GM13977 (cell line): ENCODE measurements at places on chromosomes 5 and 9.

DNA sequence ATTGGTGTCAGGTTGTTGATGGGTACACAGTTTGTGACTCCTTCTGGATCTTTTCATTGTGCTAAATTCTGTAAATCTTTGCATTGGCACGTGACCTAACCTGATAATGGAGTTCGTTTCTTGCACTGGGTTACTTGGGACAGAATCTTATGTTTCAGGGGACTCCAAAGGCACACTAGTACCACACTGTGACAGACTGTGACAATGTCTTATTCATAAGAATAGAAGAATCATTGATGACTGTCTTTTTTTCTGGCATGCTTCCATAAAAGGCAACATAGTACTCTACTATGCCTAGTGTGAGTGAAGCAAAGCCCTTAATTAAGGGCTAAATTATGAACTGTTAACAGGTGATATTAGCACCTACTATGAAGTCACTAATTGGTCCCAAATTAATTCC lies 35.4 kb upstream of the RICTOR start:
- no peak for DNase-seq

- no peak for DNase-seq
These were observed 180.1 kb downstream of the MACROH2A1 start for GRCh38 chr5:135218790-135219568.

DNA sequence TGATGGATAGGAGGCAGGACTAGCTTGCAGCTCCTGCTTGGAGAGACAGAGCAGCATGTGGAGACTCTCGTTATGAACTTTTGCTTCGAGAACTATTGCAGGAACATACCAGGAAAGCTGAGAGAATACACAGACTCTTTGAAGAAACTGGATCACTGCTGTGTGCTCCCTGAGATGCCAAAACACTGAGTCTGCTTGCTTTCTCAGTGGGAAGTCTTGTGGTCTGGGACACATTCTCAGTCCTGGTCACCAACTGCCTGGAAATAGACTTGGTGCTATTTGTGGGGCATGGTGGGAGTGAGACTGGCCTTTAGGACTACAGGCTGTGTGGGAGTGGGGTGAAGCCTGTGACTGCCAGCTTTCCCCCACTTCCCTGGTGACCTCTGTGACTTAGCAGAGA lies 252.6 kb downstream of the MED10 start:
- no peak for DNase-seq

GRCh38 chr9:92671323-92671722 lies 1.4 kb upstream of the IPPK start:
- no peak for DNase-seq

GRCh38 chr9:8589476-8589875 lies 789.9 kb upstream of the DMAC1 start:
- DNase-seq = no peak

- DNase-seq = no peak
These were observed 20.6 kb downstream of the SHB start for GRCh38 chr9:38048316-38048969.

DNA sequence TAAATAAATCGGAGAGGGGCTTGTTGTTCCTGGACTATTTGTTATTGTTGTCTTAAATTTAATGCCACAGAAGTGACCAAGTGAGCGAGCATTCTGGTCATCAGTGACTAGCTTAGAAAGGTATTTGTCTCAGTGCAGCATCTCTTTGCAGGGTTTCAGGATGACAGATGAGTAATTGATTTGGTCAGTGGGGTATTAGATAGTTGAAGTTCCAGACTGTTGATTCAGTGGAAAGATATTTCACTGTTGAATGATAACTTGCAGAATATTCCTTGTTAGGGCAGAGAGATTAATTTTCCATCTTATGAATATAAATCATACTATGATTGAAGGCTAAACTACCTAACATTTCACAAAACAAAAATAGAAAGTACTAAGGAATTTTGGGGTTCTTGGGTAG lies 122.4 kb downstream of the TRIO start:
- DNase-seq = no peak

DNA sequence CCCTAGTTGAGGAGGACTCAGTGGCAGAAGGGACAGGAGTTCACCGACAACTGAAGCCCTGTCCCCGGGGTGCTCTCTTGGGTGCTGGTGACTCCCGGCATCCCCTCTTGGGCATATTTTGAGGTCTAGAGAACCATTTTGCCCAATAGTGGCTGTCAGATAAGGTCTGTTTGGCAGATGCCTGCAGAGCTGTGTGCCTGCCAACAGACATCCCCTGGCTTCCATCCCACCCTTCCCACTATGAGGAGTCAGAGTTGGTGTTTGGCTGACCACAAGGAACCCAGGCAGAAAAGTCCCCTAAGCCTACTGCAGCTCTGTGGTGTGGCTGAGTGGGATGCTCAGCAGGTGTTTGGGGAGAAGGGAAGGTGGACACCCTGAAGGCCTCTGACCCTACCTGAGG lies 207.0 kb downstream of the AUH start:
- no peak for DNase-seq

- DNase-seq = peak; percentile 32
These were observed 383.2 kb upstream of the SGCD start for GRCh38 chr5:155943516-155944407.

DNA sequence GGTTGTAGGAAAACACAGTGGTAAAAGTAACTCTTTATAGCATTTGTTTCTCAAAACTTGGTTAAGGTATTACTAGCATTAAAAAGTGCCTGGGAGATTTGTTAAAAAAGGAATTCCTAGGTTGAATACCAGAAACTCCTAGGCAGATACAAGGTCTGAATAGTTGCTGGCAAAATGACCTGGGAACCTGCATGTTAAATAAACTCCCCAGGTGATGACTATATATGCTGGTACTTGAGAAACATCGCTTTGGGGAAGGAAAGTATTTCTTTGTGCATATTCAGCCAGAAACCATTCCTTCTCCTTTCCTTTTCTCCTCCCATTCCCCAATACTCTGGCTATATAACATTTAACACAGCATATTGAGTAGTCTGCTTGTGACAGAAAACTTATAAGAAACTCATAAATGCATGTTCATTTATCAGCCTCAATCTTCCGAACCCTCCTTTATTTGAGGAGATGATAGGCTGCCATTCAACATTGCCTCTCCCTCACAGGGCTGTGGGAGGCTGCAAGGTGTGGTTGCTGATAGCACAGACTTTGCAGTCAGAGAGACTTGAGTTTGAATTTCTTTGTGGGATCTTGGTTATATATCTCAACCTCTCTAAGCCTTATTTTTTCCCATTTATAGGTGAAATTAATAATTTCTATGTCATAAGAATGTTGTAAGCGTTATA lies 28.7 kb downstream of the PCSK1 start:
- DNase-seq = no peak
